ENCODE measurements at places on chromosomes 11 and 22. TPM values are rescaled to one million over a fixed set of nuclear protein-coding genes. Genes with fewer than 3 reads are reported as not detected.

The MPEG1 gene
- total RNA-seq = not detected

The PLAAT4 gene
- 2.9 TPM for total RNA-seq

The IL10RA gene
- total RNA-seq = not detected

The FIBP gene
- 156 TPM for total RNA-seq

The VSIG2 gene
- 0.85 TPM for total RNA-seq

The GTSE1 gene
- total RNA-seq = 3.6 TPM

The LIF gene
- 2.0 TPM for total RNA-seq

The ASCL2 gene
- total RNA-seq = not detected

The YPEL4 gene
- total RNA-seq = 0.28 TPM

The FOLR3 gene
- not detected for total RNA-seq

The SAA1 gene
- total RNA-seq = not detected

The CRYAB gene
- total RNA-seq = 0.18 TPM

The KCNJ1 gene
- total RNA-seq = not detected

The KDELR3 gene
- total RNA-seq = 36.0 TPM

The SSTR3 gene
- total RNA-seq = not detected

The KRTAP5-11 gene
- not detected for total RNA-seq

The TMEM151A gene
- not detected for total RNA-seq

The OR10D3 gene
- not detected for total RNA-seq

The OR8D2 gene
- total RNA-seq = not detected

The LZTR1 gene
- 43.7 TPM for total RNA-seq

The NTM gene
- total RNA-seq = 1.4 TPM

The FAT3 gene
- total RNA-seq = 0.28 TPM

The MRGPRF gene
- not detected for total RNA-seq

The KDM4E gene
- total RNA-seq = not detected

The TOB2 gene
- total RNA-seq = 16.5 TPM

The SMIM38 gene
- 0.09 TPM for total RNA-seq

The DDX6 gene
- total RNA-seq = 118 TPM

The TRPM5 gene
- total RNA-seq = not detected

The SLC5A4 gene
- total RNA-seq = 2.1 TPM

The STK33 gene
- 0.19 TPM for total RNA-seq

The A4GALT gene
- 8.5 TPM for total RNA-seq

The ANO9 gene
- total RNA-seq = 0.09 TPM

The NAP1L4 gene
- total RNA-seq = 161 TPM

The LUZP2 gene
- 0.56 TPM for total RNA-seq

The TSPAN32 gene
- total RNA-seq = not detected

The CDC42BPG gene
- total RNA-seq = 0.18 TPM

The SEPTIN5 gene
- 26.4 TPM for total RNA-seq

The UPK2 gene
- not detected for total RNA-seq

The OR52A1 gene
- not detected for total RNA-seq

The GPR83 gene
- 0.09 TPM for total RNA-seq

The TAF1D gene
- total RNA-seq = 146 TPM

The OTOG gene
- not detected for total RNA-seq

The SLC29A2 gene
- total RNA-seq = 0.28 TPM

The MUC2 gene
- total RNA-seq = under 0.01 TPM

The IGLL1 gene
- not detected for total RNA-seq

The OR52E8 gene
- not detected for total RNA-seq

The GSTT2 gene
- total RNA-seq = 0.38 TPM

The TNNI2 gene
- not detected for total RNA-seq

The DDTL gene
- total RNA-seq = 2.5 TPM

The DDI1 gene
- total RNA-seq = not detected

All from endothelial cell of coronary artery (primary cell).